ENCODE measurements at places on chromosomes 12 and 14.
A peak's percentile ranks its signal among the peaks of the same experiment; 100 is the strongest.

- no peak for DNase-seq
Measured at GRCh38 chr12:110015132-110015531, 15.9 kb downstream of the ANKRD13A start.

GRCh38 chr12:113299619-113300237, 35.2 kb downstream of the SLC8B1 start:
- no peak for DNase-seq

DNA sequence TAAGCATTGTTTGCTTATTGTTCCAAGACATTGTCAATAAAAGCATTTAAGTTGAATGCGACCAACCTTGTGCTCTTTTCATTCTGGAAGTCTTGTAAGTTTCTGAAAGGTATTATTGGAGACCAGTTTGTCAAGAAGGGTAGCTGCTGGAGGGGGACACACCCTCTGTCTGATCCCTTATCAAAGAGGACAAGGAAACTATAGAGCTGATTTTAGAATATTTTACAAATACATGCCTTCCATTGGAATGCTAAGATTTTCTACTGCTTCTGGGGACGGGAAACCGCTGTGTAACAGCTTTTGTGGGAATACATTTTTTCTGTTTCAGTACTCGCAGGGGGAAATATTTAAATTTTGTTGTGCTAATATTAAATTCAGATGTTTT, 3.5 kb downstream of the FOS start:
- DNase-seq, result no peak

DNA sequence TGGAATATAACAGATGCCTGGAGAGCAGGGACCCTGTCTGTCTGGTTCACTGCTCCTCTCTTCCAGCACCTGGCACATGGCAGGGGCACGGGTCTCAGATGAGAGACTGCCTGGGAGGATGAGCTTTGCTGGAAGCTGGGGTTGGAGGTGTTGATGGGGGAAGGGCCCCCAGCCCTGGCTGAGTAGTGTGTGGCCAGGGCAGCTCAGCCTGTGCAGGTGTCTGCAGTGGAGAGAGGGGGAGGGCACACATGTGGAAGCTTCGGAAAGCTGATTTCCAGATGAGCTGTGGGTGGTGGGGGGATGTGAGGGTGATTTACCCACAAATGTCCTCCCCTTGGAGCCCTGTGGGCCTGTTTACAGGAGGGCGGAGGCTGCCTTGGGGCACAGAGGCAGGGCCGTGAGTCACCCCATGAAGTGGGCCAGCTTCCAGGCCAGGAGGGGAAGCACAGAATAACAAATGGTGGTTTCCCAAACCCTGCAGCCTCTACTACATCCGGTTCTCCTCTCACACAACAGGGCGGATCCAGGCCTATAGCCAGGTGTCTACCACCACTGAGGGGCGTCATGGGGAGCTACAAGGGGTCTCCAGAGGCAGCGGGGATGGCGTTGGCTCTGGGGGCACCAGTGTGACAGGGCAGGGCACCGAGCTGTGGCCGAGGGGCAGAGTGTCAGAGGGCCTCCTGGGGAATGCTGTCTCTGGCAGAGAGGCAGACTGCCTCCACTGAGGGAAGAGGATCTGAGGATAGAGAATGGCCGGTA, 11.0 kb downstream of the KRT7 start:
- DNase-seq, result peak; percentile 70

DNA sequence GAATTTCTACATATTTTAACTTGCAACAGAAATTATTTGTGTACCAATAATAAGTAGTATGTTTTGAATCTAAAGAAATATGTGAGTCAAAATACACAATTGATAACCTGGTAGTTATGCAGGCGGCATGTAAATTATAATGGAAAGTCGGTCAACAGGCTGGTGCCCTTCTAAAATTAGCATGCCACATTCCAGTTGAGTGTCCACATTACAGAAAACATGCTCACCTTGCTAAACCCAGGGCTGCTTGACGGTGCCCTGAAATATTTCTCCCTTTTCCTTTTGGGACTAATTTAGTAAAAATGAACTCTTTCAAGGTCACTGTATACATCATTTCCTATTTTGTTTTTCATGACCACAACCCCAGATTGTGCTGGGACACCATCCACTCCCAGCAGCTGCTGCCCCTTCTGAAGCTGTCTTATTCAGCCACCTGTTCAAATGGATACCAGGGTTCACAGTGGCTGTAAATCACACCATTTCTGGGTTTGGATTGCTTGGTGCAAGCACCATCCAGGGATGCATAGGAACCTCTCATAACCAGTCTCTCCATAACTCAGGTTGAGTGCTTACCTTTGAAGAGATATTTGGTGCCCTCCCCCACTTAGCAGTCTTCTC, 110.6 kb downstream of the ANO6 start:
- DNase-seq, result no peak

DNA sequence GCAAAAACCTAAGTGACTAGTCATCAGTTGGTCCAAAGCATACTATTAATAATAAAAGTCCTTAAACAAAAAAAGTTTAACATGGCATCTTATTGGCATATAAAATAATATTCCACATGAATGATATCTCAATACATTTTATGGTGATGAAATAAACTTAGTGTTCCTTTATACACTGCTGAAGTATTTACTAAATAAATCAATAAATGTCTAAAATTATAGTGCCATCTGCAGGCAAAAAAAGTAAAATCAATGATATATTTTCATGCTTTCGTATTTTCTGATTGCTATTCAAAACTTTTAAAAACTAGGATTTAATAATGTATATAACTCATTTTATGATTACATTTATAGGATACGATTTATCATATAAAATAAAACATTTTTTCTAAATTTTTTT, 30.5 kb downstream of the PUS7L start:
- DNase-seq, result no peak

GRCh38 chr14:97138801-97139200, 341.6 kb downstream of the VRK1 start:
- DNase-seq, result no peak

DNA sequence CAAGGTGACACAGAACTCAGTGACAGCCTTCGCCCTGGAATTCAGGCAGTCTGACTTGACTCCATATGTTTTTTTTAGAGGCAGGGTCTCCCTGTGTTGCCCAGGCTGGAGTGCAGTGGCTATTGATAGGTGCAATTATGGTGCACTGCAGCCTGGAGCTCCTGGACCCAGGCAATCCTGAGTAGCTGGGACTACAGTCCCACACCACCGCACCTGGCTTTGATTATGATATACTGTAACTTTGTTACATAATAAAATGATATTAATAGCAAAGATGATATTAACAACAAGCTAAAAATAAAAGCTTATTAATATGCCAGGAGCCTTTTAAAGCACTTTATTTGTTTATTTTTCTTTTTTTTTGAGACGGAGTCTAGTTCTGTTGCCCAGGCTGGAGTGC, 9.8 kb downstream of the VSIG10 start:
- DNase-seq, result no peak

DNA sequence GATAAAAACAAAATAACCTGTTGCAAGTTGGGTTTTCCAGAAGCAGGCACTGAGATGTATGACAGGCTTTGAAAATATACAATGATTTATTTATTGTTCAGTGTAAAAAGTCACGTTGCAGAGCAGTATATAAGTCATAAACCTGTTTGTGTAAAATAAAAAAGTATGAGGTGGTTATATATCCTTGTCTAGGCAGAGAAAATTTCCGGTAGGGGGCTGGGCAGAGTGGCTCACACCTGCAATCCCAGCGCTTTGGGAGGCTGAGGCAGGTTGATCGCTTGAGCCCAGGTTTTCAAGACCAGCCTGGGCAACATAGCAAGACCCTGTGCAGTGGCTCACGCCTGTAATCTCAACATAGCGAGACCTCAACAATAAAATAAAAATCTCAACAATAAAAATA, 16.2 kb upstream of the PPP1CC start:
- DNase-seq, result no peak

GRCh38 chr14:24123424-24124417, 6.7 kb upstream of the FITM1 start:
- DNase-seq, result no peak

DNA sequence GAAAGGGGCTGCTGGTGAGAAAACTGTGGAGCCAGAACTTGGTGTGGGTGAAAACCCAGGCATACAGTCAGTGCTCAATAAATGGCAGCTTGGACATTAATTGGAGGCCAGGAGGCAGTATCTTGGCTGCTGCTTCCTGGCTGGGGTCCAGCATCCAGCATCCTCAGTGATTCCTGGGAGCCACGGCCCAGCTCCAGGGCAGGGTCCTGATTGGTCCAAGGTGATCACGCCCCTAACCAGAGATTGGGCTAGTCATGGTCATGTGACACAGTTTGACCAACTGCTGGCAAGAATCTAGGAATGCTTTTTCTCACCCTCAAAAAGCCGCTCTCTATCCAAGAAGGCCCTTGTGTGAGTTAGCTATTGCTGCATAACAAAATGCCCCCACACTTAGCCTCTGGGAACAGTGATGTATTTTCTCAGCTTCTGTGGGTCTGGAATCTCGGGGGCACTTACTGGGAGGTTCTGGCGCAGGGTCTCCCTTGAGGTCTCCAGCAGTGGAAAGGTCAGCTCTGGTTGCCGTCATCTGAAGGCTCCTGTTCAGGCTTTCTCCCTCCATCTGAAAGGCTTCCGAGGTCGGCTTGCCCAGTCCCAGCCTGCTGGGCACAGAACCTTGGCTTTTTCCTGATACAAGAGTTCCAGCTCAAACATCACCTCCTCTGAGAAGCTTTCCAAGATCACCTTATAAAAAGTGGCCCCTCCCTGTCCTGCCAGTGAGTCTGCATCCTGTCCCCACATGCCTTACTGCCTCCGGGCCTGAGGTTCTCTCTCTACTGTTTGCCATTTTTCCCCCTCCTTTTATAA, 119.2 kb upstream of the NCOR2 start:
- no peak for DNase-seq

- no peak for DNase-seq
Measured at GRCh38 chr12:59744564-59744963, 148.7 kb downstream of the SLC16A7 start.

DNA sequence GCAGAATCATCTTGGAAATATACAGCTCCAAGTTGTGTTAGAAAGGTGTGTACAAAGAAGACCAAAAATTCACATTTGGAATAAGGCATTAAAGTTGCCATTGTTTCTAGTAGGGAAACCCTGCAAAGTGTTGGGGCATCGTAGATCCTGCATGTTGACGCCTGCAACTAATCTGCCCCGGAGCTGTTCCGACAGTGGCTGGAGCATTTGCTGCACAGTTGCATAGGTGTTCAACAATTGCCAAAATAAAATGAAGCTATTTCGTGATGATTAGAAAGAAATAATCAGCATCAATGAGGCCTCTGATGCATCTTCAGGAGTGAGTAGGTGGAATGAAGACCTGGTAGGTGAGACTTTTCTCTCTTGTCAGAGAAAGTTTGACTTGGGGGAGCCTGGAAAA, 47.3 kb downstream of the DAD1 start:
- DNase-seq, result no peak

DNA sequence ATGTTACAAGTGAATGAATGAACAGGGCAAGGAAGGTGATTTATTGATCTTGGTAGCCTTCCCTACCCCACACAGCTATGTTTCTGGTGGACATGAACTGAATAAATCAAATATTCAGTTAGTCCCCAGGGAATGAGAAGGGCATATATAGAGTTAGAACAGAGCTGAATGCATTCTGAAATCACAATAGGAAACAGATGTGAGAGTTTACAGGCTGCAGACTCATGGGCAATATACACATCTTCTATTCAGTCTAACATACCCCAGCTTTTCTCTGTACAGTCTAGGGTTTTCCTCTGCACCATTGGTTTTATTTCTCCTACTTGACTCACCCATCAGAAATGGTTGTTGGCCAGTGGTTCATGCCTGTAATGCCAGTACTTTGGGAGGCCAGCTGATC, 7.3 kb upstream of the STX2 start:
- DNase-seq, result no peak

DNA sequence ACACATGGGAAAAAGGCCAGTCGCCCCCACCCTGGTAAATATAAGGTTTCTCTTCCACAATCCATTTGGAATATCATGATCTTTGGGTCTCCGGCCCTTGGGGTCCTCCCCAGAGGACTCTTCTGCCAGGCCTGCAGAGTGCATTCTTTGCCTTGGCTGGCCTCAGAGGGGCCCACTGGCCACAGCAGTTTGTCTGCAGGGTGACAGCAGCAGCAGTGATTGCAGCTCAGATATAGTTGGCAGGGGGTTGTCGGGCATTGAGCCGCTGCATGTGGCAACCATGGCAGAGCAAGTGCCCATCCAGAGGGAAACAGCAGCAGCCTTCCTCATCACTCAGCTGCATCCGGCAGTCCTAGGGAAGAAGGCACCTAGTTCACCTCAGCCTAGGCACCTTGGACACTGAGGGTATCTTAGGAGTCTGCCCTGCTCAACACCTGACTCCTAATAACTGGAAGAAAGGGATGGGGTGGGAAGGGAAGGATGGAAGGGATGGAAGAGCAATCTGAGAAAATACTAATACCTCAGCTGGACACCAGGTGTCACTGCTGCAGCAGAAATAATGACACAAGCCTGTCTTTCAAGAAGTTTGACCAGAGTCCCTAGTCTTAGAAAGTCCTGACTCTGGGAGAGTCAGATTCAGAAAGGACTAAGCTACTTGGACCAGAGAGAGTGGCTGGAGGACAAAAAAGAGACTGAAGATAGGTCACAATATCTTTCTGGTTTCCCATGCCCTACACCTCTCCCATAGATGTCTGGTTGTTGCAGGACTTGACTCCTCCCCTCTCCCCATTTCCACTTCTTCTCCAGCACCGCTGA, 8.9 kb downstream of the AJUBA start:
- DNase-seq, result peak; percentile 48

Measured in activated naive CD4-positive, alpha-beta T cell treated with anti-CD3 and anti-CD28 coated beads, Interleukin-2, amount 50 U/mL, for 72 hours (primary cell).